MG63 (cell line): ENCODE measurements at places on chromosomes 16 and 17. TPM values are rescaled to one million over a fixed set of nuclear protein-coding genes. Genes with fewer than 3 reads are reported as not detected.

- DNase-seq: no peak
These were observed 43.9 kb upstream of the ICAM2 start for GRCh38 chr17:64064331-64064730.

- no peak for DNase-seq
These were observed 218.2 kb downstream of the TMEM114 start for GRCh38 chr16:8372141-8372540.

DNA sequence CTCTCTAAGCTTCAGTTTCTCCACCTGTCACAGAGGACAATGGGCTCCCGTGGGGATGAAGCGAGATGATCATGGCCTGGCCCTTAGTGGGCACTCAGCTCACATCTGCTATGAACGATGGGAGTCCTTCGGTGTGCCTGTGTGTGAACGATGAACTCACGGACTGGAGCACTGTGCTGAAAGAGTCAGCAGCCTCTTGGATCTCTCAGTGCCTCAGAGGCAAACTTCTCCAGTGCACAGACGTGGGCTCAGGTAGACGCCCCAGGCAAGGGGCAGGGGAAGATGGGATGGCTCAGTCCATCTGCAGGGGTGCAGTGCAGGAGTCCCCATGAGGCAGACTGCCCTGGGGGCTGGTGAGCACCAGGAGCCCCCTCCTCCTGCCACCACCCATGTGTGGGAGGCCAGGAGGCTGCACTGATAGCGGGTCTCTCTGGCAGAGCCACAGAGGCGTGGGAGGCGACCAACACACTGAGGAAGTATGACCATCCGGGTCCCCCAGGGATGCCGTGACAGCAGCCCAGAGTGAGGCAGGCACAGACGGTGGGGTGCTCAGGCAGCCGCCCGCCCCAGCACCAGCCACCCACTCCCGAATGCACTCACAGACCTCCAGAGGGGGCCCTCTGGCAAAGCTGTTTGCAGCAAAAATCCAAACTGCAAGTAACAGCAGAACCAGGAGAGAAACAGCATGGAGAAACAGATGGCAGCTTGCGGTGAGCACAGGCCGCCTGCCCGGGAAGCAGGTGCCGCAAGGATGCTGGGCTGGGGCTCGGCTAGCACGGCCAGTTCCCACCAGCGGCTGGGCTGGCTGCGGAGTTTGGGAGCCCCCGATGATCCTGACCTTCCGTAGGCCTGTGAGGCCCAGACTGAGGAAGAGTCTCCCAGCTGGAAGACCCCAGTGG, 82.7 kb downstream of the RPH3AL start:
- no peak for DNase-seq

GRCh38 chr17:3695723-3696411, at the start of gene P2RX5:
P2RX5 (minus strand) TSS chr17:3696155; CDS start chr17:3696005, 150 bp downstream.
- peak; percentile 36 for DNase-seq

DNA sequence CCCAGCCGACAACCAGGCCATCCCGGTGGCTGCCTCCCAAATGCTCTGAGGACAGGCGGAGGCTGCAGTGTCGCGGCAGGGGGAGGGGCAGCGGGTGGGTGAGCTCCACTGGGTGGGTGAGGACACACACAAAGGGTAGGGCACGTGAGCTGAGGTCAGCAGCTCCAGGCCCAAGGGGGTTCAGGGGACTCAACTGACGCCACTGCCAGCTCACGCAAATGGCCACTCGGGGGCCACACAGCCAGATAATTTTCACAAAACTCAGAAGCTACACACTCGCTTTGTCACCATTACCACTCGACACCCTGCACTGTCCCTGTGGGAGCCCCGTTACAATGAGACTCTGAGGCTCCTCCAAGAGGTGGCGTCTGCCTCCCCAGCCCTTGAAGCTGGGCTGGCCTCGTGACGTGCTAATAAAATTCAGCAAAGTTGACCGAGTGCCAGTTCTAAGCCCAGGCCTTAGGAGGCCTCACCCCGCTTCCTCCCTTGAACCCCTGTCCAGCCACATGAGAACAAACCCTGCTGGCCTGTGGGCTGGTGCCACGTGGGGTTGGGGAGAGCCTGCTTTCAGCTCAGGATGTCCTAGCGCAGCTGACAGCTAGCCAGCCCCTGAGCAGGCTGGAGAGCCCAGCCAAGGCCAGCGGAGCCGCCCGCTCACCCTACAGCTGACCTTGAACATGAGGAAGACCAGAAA, 56.9 kb downstream of the RMI2 start:
- no peak for DNase-seq

- no peak for DNase-seq
These were observed 17.0 kb upstream of the DNASE1 start for GRCh38 chr16:3637371-3637923.

- no peak for DNase-seq
These were observed 191.3 kb downstream of the NTN1 start for GRCh38 chr17:9212376-9213302.

Gene ATP2A1
- 0.10 TPM in 1 of 2 replicates, not detected in the other for total RNA-seq

Gene SMIM22
- total RNA-seq: not detected in 2 replicates

Gene NRN1L
- not detected in 2 replicates for total RNA-seq
